ENCODE measurements at places on chromosomes 5 and 9.

- DNase-seq = peak; percentile 27
Observed at GRCh38 chr5:15897656-15898055, 281.9 kb downstream of the MARCHF11 start.

GRCh38 chr9:6655036-6655435 lies 9.5 kb upstream of the GLDC start:
- DNase-seq = no peak

DNA sequence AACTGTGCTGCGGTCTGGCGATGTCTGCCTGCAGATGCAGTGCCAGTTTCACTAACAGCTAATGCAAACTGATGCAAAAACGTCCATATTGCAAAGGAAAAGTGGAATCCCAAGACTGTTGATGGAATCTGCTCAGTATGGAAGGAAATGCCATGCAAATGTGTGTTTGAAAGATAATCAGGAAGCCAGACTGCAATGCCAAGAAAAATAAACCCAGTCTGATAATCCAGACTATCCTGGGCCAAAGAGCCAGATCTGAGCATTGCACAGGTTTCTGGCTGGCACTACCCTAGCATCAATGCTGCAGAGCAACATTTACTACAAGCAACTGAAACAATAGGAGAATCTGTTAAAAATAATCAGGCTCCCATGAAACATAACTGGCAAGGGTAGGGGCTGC lies 130.3 kb downstream of the FSTL4 start:
- DNase-seq = no peak

GRCh38 chr5:169805527-169805934 lies 168.5 kb downstream of the DOCK2 start:
- peak; percentile 43 for DNase-seq

DNA sequence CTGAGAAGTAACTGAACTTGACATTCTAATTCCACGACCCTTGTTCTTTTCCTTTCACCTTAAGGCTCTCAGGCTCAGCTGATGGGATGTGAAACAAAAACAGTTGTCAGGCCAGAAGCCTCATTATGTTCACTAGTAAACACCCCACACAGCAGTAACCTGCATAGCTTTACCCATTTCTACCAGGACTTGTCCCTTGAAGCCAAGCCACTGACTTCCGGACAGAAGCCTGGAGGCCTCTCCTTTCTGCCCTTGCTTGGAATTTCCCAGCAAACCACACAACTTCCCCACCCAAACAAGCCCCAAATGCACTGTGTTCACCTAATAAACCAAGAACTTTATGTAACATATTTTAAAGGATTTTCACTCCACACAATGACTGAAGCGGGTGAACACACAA lies 19.6 kb downstream of the PRUNE2 start:
- DNase-seq = no peak

GRCh38 chr5:154756009-154756867 lies 1.1 kb downstream of the LARP1 start:
- DNase-seq = peak; percentile 51

DNA sequence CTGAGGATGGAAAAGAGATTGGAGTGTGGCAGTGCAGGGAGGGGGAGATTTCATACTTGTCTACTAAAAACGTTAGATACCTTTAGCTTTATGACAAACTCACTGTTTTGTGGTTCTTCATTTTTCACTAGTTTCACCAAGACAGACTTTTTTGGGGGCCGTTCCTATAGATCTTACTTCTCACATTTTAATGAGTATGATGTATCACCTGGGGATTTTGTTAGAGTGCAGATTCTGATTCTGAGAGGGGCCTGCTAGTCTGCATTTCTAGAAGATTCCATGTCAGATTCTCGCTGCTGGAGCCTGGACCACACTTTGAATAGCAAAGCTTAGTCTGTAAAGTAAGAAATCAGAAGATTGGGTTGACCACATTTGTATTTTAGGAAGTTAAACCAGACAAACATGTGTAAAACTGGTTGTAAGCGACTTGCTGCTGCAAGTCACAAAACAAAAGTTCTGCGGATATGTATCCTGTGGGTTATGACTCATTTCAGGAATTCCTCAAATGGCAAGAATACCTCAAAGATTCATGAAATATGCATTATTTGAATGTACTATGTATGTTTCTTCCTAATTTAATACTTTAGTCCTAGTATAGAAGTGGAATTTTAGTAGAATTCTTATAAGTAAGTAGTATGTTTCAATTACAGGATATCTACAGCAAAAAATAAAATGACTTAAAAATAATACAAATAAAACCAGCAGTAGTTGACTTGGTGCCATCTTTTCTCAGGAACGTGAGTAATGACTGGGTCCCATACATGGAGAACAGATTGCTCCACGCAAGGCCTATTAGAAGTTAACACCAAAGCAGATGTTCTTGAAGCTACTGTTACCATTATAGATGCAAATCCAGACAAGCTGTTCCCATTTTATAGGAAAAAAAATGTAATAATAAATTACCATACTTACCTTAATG lies 27.8 kb downstream of the NFIL3 start:
- DNase-seq = peak; percentile 68

DNA sequence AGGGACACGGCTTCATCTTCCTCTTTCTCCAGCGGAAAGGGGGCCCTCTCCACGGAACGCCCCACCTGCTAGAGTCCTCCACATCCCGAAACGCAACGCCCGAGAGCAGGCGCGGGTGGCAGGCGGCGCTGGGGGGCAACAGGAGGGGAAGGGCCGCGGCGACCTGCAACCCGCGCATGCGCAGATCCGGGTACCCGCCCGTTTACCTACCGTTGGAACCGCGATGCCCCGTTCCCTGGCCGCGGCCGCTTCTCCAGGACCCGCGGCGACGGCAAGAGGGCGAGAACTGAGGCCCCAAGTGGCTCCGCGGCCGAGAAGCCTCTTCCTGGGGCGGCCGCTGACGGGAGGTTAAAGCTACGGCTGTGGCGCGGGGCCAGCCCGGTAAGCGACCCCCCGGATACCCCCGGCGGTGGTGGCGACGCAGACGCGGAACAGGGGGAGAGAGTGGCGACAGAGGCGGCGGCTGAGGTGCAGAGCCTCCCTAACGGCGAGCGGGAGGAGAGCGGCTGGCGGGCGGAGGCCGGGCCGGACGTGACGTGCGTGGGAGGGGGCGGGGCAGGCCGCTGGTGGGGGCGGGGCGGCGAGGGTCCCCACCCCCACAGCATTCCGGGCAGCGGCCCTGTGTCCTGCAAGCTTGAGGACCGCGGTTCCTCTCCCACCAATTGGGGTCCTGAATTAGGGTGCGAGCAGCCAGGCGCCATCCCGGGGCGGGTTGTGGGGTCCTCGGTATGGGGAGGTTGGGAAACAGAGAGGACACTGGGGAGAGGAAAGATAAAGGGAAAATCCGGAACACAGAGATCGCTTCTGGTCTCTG lies at the start of gene FAM13B:
Gene FAM13B, minus strand, starts transcription at position 508 of the 814 bp plus-strand sequence. CDS start 13,968 bp downstream, outside the sequence.
- DNase-seq = peak; percentile 97

DNA sequence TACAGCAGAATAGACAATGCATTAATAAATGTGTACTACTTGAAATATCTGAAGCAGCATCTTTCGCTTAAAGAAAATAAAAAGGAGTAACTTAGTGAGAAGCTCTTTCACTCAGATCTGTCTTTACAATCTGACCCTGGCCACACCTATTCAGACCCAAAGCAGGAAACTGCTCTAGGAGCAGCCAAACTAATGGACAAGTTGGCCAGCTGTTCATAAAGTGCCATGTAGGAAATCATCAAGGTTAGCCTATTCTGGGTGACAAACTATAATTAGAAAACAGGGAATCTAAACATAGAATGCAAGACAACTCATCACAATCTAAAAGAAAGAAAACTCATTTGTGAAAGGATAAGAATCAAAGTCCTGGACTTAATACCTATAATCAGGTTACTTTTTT lies 101.3 kb downstream of the AGTPBP1 start:
- no peak for DNase-seq

GRCh38 chr5:74686962-74687751 lies 2.1 kb downstream of the HEXB start:
- DNase-seq = no peak

GRCh38 chr5:14149672-14150274 lies 6.6 kb downstream of the TRIO start:
- DNase-seq = no peak

- no peak for DNase-seq
Observed at GRCh38 chr5:169554251-169554650, 29.3 kb upstream of the SPDL1 start.

DNA sequence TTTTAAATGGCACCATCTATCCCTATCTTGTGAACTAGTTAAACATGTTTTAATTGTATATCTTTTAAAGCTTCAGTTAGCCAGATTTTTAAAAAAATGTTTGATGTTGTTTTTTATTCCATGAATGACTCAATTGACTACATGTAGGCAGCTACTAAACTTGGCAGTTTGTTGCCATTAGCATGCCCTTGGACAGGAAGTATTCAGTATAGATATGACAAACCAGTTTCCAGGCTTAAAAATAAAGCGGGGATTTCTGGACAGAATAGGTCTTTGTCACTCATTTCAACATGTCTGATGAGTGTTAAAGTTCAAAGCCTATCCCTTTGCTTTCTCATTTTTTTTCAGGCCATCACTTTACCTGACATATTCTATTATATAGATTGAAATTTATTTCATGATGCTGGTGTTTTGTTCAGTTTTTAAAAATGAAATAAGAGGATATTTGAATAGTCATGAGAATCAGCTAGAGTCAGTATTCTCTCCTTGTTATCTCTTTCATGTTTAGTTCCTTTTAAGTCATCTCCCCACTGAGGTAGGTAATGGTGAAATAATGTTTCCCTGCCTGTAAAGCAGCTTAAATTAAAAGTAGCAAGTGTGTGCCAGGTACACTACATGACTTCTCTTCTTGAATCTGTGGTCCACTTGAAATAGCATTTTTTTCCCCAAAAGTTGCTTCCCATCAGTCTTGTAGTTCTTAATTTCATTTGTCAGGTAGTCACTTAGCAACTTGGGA lies 11.9 kb downstream of the TNFAIP8 start:
- peak; percentile 23 for DNase-seq

- no peak for DNase-seq
Observed at GRCh38 chr5:125210242-125210947, 464.0 kb upstream of the ZNF608 start.

DNA sequence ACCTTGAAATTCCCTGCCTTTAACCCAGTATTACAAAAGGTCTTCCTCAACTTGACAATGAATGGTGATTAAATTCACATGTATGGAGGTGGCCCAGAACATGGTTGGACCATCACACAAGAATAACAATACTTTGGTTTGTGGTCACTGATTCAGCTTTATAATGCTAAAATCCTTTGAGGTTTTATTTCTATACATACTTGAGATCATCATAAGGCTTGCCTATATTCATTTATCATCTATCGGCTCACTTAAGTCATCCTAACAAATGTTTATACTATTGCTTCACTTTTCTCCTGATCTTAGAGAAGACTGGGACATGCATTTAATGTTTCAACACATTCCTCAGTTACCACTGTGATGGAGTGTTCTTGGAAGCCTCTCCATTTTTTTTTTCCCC lies 191.3 kb downstream of the DMAC1 start:
- DNase-seq = no peak

DNA sequence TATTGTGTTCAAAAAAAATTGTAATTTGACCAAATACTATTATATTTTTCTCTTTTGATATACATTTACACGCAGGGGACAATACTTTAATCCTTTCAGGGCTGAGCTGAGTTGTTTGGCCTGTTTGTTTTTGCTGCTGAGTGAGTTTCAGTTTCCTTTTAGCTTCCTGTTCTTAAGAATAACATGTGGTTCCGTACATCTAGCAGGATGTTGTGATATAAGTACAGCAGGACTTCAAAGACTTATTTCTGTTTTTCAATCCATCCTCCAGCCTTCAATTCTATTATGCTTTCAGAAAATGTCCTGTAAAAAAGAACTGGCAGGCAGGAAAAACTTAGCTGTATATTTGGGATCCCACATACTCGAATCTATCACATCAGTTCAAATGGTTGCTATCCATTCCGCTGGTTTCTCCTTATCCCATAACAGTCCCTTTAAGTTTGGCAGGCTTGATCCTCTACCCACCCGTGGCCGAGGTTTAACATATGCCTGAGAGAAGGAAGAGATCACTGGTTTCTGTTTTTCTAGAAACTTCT lies 1037.3 kb upstream of the ACO1 start:
- DNase-seq = peak; percentile 16

DNA sequence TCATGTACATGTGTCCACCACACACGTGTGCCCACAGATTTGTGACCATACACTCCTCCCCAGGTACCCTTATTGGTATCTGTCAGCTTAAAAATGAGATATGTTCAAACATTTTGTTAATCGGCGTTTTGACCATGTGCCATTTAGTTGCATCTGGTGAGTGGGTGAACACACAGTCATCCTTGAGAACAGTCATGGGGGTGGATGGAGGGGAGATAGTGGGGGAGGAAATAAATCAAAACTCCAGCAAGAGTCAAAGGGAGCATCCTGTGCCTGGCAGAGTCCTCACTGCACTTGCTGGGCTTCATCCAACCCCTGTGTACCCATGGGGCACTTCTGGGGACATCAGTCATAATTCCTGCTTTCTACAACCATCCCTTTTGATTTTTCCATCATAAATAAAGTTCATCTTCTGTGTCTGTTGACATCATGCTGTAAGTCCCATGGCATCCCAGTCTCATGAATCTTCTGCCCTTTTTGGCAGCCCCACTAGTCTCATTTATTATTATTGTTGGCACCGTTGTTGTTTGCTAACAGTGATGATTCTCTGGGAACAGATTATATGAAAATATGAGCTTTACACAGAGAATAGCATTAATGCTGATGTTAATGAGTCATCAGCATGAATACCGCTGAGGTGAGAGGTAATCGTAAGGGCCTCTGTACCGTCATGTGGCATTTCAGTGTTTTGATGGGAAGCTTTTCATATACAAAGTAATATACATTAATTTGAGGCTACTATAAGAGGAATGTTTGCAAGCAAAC lies 24.4 kb upstream of the CLK4 start:
- no peak for DNase-seq
